ENCODE measurements at places on chromosomes 6 and 20.

DNA sequence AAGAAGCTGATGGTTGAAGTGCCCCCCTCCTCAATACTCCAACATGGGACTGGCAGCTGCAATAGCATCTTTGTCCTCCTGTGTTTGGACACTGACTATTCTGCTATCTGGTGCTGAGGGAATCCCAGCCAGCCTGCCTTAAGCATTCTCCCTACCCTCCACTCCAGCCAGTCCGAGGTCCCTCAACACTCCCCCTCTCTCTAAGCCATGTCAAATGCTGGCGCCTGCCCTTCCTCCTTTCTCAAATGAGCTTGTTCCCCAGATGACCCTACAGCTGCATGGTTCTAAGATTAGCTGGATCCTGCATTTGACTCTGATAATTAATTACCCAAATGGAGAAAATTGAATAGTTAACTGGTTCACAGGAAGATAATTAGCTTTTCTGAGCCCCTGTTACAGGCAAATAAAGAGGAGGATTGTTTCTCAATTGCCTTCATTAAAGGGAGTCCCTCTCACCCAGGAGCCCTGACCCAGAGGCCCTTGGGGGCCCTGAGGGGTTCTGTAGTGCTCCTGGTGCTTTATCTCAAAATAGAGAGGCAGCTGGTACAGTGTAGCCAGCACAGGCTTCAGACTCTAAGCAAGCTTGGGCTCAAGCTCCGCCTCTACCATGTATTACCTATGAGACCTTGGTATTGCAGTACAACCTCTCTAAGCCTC lies 37.9 kb upstream of the CHD6 start:
- DNase-seq, result no peak

GRCh38 chr20:37914672-37915433 lies 11.9 kb downstream of the VSTM2L start:
- DNase-seq, result peak; percentile 27

DNA sequence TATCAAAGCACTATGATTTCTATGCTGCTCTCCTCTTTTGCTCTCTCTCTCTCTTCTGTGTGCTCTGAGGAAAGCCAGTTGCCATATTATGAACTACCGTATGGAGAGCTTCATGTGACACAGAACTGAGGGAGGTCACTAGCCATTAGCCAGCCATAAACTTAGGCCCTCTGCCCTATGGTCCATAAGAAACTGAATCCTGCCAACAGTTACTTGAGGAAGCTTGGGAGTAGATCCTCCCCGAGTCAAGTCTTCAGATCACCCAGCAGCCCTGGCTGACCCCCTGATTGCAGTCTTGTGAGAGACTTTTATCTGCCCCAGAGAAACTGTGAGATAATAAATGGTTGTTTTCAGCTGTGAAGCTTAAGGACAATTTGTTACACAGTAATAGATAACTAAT lies 5.7 kb upstream of the PEX7 start:
- DNase-seq, result no peak

GRCh38 chr6:135265278-135265677 lies 84.2 kb downstream of the MYB start:
- no peak for DNase-seq

DNA sequence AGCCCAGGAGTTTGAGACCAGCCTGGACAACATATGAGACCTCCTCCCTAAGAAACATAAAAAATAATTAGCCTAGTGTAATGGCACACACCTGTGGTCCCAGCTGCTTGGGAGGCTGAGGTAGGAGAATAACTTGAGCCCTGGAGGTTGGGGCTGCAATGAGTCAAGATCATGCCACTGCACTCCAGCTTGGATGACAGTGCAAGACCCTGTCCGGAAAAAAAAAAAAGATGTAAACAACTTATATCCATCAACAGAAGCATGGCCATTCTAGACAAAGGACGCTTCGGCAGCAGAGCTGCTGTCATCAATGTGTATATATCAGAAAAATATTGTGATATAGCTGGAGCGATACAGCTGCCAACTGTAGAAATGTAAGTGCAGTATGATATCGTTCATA lies 59.6 kb upstream of the ARID1B start:
- no peak for DNase-seq

GRCh38 chr20:35849706-35850105 lies 77.9 kb downstream of the PHF20 start:
- DNase-seq, result no peak

GRCh38 chr6:8829796-8830195 lies 394.5 kb upstream of the SLC35B3 start:
- no peak for DNase-seq

- DNase-seq, result no peak
Measured at GRCh38 chr6:169893624-169894023, 142.2 kb downstream of the ERMARD start.

GRCh38 chr20:50729901-50730764 lies 1.2 kb upstream of the PARD6B start:
- no peak for DNase-seq

- DNase-seq, result no peak
Measured at GRCh38 chr6:21348504-21349195, 244.9 kb upstream of the SOX4 start.

DNA sequence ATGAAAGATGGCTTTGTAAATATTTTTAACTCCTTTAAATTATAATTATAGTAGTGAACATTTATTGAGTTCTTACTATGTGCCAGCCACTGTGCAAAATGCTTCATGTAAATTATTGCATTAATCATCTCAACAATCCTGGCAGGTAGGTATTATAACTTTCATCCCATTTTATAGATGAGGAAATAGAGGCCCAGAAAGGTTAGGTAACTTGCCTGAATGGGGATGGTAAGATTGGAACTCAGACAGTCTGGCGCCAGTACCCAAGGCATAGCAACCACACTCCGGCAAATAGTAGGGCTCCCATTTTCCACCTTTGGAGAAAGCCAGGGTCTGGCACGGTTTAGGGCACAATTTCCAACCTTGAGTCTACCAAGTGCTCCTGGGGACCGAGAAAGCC lies 129.8 kb downstream of the VEGFA start:
- no peak for DNase-seq

DNA sequence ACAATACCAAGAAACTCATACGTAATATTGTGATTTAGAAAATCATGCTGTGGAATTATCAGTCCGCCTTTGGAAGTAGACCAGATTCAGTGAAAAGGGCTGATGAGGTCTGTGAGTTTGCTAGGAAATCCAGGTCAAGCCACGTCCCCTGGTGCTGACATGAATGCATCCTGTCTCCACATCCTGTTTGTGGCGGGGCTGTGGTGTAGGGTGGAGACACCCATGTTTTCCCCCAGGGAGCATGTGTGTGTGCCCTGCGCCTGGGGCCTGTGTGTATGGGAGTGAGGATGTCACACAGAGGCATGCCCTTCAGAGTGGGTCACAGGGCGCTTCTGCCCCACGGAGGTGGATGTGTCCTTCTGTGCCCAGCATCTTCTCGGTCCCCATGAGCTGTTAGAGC lies 109.1 kb downstream of the SASH1 start:
- peak; percentile 60 for DNase-seq

- DNase-seq, result no peak
Measured at GRCh38 chr6:116925088-116925794, 48.2 kb downstream of the RFX6 start.

All from activated CD4-positive, alpha-beta T cell treated with anti-CD3 and anti-CD28 coated beads, Interleukin-10, Interleukin-2, amounts not matched to agents 100 ng/mL and 50 ng/mL, durations not matched to agents 16 hours and 8 hours (primary cell).